ENCODE measurements at places on chromosomes 12 and 14.

- no peak for DNase-seq
These were observed 295.9 kb downstream of the ZFP36L1 start for GRCh38 chr14:68497011-68497410.

DNA sequence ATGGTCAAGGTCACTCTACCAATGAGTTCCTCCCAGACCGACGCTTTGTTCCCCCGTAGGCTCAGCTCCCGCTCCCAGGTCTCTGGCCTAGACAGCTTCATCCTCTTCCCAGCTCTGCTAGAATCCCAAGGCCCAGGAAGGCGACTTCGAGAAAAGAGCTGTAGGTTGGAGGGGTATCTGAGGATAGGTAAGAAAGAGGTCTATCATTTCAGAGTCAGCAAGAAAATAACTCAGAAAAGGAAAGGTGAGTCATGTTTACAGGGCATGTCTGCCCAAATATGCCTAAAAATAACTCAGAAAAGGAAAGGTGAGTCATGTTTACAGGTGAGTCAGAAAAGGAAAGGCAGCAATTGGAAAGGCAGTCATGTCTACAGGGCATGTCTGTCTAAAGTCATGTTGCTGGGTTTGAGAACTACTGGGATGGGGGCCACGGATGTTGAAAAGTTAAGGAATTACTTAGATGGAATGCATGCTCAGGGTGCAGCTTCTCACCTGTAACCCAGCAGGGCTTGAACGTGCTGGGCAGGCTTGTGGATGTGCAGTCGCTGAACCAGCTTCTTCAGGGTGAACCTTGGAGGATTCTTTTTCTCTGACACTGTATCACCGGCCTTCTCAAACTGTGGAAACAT, 12.2 kb downstream of the TEP1 start:
- no peak for DNase-seq

DNA sequence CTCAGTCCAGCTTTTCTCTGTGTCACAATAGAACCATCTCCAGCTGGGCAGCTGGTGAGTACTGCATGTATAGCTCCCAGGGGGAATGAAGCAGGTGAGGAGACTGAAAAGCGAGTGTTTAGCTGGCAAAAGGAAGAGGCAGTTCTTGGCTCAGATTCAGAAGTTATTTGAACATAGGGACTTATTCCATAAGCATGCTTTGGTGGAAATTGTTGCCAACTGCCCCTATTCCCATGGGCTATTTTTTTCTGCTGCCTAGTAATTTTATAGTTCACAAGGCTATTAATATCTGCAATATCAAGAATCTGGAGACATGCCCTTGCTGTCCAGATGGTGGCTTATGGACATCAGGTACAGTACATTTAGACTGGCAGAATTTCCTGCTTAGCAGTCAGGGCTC, 1112.7 kb downstream of the LRFN5 start:
- no peak for DNase-seq

- peak; percentile 63 for DNase-seq
These were observed 133.2 kb upstream of the NOVA1 start for GRCh38 chr14:26730929-26731618.

- DNase-seq, result no peak
These were observed 13.5 kb upstream of the TAS2R46 start for GRCh38 chr12:11075642-11076041.

GRCh38 chr12:128052331-128052730, 214.6 kb upstream of the TMEM132C start:
- DNase-seq, result no peak

Data from iPS-NIHi11 (cell line).